ENCODE measurements at places on chromosomes 3 and 15.

- DNase-seq = no peak
Measured at GRCh38 chr3:147407498-147408187, 1.3 kb upstream of the ZIC4 start.

DNA sequence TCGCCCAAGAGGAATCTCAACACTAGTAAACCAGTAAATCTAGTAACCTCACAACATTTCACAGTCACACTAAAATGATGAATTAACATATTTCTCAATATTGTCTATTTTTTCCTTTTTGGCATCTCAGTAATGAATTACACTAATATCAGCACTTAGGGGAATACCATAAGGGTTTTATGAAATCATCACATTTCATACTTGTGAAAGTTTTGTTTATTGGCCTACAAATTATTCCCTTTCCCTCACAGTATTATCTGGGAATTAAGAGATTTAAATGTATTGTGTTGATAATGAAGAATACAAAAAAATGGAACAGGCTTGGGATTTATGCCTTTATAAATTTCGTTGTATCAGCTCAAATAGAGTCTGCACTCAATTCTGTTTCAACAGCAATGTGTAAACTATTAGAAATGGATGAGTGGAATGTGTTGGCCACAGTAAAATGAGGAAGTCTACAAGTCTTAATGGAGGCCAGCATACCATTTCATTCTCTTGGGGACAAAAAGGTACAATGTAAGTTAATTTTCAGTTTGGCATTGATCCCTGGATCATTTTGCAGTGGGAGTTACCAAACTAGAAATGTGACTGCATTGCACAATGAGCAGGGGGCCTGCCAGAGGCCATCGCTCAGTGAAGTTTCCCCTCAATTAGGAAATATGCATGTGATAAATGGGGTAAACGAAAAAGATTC lies 195.4 kb downstream of the FMN1 start:
- no peak for DNase-seq

DNA sequence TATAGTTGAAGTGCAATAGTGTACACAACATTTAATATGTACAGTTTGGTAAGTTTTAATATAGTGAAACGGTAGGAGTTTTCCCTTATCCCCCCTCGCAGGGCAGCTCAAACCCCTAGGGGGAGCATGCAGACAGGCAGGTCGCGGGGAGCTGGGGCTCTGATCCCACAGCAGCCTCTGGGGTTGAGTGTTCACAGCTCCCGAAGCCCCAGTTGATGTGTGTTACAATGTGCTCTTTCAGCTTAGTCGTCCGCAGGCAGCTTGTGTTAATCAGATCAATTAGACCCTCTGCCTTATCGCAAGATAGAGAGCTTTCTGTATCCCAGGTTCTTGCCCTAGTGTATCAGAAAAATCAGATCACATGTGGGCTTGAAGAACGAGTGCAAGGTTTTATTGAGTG lies 143.1 kb upstream of the CHRNA7 start:
- DNase-seq = no peak

- DNase-seq = no peak
Measured at GRCh38 chr3:16618721-16619120, 13.5 kb upstream of the DAZL start.

- no peak for DNase-seq
Measured at GRCh38 chr15:57703387-57703786, 3.1 kb upstream of the POLR2M start.

DNA sequence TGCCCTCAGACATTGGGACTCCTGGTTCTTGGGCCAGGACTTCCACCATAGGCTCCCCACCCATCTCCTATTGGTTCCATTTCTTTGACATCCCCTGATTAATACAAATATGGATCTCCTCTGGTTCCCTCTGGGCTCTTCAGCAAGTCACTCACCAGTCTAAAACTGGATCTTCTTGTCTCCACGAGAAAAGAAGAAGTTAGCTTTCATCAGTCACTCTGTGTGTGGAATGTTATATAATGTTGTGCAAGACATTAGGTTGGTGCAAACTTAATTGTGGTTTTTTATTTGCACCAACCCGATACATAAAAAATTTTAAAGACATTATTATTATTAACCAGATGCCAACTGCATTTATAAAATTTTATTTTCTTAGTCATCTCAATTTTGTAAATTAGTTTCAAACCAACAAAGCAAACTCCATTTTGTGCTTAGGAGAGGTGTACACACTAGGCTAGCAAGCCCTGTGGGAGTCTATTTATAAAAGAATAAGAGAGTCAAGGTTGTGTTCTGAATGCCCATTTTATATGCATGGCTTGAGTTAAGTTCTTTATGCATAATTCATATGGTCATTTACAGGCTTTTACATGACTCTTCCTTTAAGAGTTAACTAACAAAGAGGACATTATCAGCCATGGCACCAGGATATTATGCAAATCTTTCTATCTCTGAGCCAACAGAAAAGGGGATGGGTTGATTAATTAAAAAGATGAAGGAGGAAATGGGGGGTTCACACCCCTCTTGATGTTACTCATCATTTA lies 35.1 kb upstream of the IL12A start:
- no peak for DNase-seq

DNA sequence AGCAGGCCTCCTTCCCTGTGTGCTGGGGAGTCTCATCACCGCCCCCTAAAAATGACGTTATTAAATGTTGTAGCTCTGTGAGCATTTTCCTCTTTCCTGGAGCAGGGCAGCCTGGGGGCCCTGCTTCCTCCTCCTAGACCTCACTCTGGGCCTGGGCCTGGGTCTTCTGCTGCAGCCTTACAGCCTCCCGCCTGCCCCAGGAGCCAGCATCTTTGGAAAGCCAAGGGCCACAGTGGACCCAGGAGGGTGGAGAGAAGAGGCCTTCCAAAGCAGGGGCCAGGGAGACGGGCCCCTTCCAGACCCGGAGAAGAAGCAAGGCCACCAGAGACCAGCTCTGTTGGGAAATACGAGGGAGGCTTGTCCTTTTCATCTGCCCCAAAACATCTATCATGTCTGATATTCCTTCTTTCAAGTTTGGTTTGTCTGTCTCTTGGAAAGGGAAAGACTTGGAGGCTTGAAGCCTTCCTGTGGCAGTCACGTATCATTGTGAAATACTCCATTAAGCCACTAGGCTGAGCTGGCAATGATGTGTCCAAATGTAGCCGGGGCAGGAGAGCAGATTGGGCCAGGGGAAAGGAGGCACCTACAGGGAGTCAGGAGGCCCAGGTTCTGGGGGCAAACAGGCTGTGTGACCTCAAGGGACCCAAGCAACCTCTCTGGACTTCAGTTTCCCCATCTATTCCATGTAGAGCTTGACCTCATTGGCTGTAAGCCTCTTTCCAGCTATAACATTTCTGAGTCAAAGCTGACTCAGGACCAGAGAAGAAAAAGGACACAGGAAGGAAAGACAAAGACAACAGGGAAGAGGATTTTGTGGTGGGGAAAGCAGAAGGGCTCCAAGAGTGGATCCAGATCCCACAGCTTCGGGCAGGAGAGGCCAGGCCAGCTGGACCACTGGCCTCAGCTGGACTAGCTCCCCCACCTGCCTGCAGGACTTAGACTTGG lies 31.1 kb downstream of the CYP11A1 start:
- DNase-seq = no peak

GRCh38 chr3:79604681-79605080 lies 163.1 kb downstream of the ROBO1 start:
- DNase-seq = no peak

GRCh38 chr3:131812433-131812832 lies 222.4 kb downstream of the CPNE4 start:
- no peak for DNase-seq

GRCh38 chr3:104746056-104746455 lies 620.7 kb upstream of the ALCAM start:
- DNase-seq = no peak

DNA sequence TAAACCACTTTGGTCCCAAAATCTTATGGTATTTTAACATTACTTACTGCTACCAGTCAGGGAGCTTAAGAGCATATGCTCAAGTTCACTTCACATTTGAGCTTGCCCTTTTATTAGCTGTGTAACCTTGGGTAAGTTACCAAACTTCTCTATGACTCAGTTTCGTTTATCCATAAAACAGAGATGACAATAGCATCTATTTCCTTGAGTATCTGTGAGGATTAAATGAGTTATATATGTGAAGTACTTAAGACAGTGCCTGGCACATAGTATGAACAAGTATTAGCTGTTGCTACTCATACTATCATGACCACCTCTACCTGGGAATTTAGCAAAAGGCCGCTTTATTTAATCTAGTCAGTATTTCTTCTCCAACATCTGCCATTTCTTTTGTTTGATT lies 5.9 kb downstream of the ATOSA start:
- no peak for DNase-seq

GRCh38 chr3:169147238-169148008 lies 516.1 kb downstream of the MECOM start:
- DNase-seq = no peak

- no peak for DNase-seq
Measured at GRCh38 chr3:159584421-159584820, 404.2 kb upstream of the IL12A start.

- DNase-seq = no peak
Measured at GRCh38 chr3:190558316-190558715, 44.4 kb downstream of the IL1RAP start.

DNA sequence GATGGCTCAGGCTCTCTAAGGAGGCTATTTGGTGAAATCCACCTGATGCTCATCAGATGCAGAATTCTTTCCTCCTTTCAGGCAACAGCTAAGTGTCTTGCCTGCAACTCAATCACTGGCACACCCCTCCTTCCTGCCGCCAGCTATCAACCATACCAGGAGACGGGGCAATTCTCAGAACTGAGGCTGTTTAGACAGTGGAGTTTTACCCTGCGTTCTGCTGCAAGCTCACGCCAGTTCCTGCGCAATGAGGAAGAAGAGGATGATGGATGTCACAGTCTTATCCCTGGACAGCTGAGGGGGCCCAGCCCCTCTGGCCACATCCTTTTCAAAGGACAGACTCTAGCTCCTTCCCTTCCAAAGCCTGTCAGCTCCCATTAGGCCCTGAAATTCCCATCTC lies 7.0 kb upstream of the MANF start:
- no peak for DNase-seq

DNA sequence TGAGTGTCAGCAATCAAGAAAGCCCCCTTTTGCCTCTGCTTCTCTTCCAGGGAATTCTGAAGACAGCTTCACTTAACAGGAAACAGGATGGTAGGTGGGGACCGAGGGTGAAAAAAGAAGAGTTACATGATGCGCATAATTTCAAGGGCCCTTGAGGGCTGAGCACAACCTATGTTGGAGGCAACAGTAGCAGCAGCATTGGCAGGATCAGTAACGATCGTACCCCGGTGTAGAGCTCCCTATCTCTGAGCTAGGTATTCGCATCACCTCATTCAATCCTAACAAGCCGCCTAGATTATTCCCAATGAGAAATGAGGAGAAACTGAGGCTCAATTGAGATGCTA lies 432 bp upstream of the RAD54L2 start:
- DNase-seq = no peak

- peak; percentile 39 for DNase-seq
Measured at GRCh38 chr3:194003114-194004057, 132.6 kb upstream of the HES1 start.

- no peak for DNase-seq
Measured at GRCh38 chr3:59320080-59320479, 270.3 kb upstream of the CFAP20DC start.

DNA sequence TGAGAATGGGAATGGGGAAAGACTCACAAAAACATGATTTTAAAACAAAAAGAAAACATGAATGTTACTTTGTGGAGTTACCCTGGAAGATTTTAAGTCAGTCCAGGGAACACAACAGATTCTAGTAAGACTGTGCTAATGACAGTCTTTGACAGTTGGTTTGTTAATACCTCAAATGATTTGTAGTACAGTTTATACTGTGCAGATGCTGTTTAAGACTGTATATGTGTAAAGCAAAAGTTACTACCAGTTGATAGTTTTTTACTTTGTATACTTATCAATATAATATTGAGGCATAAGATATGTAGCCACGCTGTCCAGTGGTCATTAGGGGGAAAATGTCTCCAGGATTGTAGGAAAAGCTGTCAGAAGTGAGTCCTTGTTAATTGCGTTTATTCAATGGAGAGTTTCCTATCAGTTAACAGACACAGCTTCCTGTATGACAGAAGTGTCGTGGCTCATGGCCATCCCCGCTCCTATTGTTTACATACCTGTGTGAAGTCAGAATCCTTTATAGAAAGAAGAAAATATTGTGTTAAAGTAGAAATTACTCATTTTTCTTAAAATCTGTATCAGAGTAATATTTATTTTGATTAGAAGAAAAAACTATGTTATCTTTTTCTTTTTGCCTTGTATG lies 36.0 kb downstream of the NKIRAS1 start:
- DNase-seq = no peak

GRCh38 chr3:45187694-45188141 lies 38.4 kb downstream of the TMEM158 start:
- DNase-seq = no peak

- DNase-seq = no peak
Measured at GRCh38 chr3:131541288-131541687, 38.5 kb upstream of the MRPL3 start.

DNA sequence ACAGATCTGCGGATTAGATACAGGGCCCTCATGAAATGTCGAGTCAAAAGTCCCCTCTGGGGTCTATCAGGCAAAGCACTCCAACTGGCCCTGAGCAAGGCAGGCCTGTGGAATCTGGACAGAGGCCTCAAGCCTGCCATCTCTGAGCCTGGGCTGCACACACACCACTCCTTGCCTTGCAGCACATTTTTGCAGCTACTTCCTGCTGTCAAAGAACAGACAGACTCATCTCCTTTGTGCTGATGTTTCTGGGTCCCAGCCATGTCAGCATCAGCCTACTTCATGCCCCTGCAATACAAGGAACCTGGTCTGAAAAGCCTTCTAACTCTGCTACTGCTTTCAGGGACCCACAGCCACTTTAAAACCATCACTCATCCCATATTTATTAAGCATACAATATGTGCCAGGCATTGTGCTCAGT lies 60.6 kb upstream of the IL12A start:
- no peak for DNase-seq

DNA sequence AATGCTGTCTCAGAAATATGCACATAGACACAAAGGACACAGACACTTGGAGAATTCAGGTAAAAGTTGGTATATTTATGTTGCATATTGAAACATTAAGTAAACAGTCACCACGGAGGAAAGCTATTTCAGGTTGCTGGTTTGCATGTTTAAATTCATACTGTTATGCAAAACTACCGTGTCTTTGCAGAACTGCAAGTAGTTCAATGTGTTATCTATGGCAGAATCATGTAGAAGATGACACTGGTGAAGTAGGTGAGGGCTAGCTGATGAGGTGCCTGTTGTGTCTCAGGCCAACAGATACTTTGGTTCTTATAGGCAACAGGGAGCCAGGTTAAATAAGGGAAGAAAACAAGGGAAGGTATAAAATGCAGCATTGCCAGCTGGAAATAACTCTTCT lies 511.3 kb downstream of the DIPK2A start:
- DNase-seq = no peak

- no peak for DNase-seq
Measured at GRCh38 chr3:152209060-152209459, 59.7 kb upstream of the MBNL1 start.

DNA sequence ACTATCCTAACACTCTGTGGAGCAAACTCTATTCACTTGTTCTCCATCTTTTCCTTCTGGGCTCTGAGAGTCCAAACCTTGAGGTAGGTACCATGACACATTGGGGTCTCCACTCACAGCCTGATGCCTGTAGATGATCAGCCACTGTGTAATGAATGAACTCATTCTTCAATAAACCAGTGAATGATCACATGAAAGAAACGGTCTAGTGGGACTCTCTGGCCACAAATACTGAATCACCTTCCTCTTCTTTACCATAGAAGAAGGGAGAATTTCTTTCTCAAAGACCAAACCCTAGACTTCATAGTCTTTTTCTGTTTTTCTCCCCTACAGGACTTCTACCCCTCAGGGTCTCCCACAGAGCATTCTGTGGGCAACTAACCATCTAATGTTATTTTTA lies 20.5 kb upstream of the ABHD2 start:
- no peak for DNase-seq

GRCh38 chr3:15536856-15537255 lies 15.3 kb upstream of the COLQ start:
- DNase-seq = no peak

All from stimulated activated CD4-positive, alpha-beta T cell treated with anti-CD3 and anti-CD28 coated beads, Interleukin-2, amount 100 ng/mL, for 48 hours (primary cell).